ENCODE measurements at places on chromosomes 4 and X. TPM values are rescaled to one million over a fixed set of nuclear protein-coding genes. Genes with fewer than 3 reads are reported as not detected.
A peak's percentile ranks its signal among the peaks of the same experiment; 100 is the strongest.

GRCh38 chr4:52876069-52876468 is 14.0 kb downstream of the RASL11B start:
- no peak for DNase-seq

GRCh38 chr4:793941-794621 is 31.8 kb downstream of the CPLX1 start:
- no peak for DNase-seq

GRCh38 chr4:95956094-95956493 is 116.2 kb downstream of the PDHA2 start:
- DNase-seq = no peak

DNA sequence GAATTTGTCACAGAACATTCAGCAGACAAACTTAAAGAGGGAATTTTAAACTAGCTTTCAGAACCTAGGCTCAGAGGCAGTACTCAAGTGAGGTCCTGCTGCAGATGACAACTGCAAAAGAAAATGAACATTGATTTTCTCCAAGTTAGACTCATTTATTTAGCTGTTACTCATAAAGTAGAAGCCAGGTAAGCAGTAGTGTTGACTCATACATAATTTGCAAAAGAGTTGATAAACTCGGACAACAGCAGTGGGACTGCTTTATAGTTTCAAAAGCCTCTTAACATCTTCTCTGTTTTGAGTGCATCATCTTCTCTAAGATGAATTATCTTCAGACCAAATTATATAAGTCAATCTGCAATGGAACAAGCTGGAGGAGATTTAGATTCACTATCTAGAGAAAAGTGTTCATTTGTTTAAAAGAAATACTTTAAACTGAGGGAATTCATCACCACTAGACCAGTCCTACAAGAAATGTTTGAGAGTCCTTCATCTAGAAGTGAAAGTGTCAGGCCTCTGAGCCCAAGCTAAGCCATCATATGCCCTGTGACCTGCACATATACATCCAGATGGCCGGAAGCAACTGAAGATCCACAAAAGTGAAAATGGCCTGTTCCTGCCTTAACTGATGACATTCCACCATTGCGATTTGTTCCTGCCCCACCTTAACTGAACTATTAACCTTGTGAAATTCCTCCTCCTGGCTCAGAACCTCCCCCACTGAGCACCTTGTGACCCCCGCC is 49.5 kb downstream of the COQ2 start:
- DNase-seq = no peak

DNA sequence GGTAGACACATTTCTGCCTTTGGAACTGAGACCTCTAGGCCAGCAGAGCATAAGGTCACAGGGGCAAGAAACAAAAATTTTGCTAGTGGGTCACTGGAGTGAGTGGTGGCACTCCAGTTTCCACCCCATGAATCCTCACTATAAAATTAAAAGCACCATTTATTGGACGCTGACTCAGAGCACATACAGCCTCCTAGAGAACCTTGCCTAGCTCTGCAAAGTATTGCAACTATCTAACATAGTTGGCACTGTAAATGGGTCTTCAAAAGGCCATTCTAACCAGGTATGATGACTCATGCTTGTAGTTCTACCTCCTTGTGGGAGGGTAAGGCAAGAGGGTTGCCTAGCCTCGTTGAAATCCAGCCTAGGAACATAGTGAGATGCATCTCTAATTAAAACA is 25.1 kb downstream of the RRAGB start:
- no peak for DNase-seq

- no peak for DNase-seq
These were observed 43.1 kb downstream of the ATP11C start for GRCh38 chrX:139889760-139890159.

DNA sequence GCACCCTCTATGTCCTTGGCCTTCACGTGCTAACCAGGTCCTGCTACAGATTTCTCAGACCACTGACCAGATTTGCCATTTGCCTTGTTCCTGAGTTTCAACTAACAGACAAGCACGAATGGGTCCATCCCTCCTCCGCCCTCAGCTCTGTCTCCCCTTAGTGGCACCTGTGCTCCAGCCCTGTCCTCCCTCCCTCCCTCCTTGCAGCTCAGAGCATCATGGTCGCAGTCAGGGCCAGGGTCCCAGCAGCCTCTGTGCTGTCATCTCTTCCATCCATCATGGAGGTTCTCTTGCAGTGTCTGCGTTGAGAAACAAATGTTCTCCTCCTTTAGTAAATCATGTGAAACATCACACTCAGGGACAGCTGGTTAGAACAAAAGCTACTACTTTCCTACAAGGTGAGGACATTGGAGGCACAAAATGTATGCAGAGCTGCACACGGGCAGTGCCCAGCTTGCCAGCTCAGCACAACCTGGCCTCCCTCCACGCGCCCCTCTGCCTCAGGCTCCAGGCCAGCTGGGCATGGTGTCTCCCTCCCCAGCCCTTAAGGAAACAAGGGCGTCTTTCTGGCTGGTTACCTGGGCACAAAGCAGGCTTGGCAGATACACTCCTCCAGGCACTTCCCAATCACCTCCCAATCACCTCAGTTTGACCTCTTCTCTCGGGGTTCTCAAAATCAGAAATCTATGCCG is 79.5 kb upstream of the ATP6AP2 start:
- DNase-seq = no peak

DNA sequence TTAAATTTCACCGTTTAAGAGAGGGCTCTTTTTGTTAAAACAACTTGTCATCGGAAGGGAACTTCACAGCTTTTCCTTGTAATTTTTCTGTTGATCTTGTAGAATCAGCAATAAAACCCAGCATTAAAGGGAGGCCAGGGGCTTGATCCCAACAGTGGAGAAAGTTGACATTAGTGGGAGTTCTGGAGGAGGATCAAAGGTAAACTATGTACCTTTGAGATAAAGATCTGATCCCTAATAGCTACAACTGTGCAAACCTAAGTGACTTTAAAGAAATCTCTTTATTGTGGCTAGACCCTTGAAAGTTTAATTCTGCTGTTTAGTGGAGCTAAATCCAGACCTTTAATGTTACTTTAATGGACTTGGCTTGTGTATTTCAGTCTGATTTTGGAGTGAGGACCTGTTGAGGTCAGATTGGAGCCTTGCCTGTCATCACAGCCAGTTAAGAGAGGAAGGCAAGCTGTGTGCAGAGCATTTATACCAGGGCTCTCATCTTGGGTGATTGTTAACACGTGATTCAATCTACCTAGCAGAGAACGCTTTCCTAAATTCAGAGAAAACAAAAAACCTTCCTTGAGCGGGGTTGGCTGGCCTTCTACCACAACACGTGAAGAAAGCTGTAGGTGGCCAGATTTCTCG is 1.7 kb downstream of the DOCK11 start:
- DNase-seq = peak; percentile 52

DNA sequence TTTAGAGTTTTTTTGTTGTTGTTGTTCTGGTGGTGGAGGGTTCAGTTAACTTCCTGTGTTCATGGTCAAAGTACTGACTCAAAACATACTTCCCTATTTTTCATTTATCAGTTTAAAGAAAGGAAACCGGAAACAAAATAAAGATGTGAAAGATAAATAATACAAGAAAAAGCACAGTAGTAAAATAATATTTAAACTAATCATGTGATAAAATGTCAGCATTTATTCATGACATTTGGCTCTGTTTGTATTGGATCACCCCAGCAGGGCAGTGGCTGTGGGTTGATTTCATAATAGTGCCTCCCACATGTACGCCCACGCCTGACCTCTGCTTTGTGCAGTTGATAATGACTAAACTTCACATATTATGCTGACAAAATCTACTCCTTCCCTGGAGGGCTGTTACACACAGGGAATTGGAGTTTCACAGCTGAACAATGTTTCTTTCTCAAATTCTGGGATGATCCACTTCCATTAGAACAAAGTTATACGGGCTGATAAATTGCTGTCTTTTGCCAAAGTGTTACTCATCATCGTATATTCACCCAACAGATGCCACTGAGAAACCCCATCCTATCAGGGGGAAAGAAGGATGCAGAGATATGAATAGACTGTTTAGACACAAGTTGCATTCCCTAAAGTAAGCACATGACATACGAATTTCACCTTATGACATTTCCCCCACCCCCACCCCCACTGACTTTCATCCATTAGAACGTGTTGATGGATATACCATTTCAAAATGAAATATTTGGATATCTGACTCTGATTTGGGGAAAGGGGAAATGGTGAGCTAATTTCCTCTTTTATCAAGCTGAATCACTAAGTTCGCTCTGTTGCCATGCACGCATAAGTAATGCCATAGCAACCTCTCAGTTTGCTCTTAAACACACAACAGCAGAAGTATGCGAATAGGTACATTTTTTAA is 48.3 kb downstream of the AMELX start:
- no peak for DNase-seq

GRCh38 chr4:183783306-183783705 is 121.8 kb upstream of the STOX2 start:
- no peak for DNase-seq

The WNK3 gene
- 0.25 TPM for total RNA-seq

The TRPC5OS gene
- not detected for total RNA-seq

The ACSL1 gene
- total RNA-seq = 31.9 TPM

The DCLK2 gene
- not detected for total RNA-seq

The SNCA gene
- 1.1 TPM for total RNA-seq

The DRP2 gene
- 0.47 TPM for total RNA-seq

Data from activated naive CD4-positive, alpha-beta T cell treated with anti-CD3 and anti-CD28 coated beads for 36 hours (primary cell).